ENCODE measurements at places on chromosomes 7 and 10.

GRCh38 chr10:25828475-25828874 is 105.6 kb upstream of the MYO3A start:
- no peak for DNase-seq

- no peak for DNase-seq
These were observed 2.9 kb downstream of the OLAH start for GRCh38 chr10:15046626-15047025.

DNA sequence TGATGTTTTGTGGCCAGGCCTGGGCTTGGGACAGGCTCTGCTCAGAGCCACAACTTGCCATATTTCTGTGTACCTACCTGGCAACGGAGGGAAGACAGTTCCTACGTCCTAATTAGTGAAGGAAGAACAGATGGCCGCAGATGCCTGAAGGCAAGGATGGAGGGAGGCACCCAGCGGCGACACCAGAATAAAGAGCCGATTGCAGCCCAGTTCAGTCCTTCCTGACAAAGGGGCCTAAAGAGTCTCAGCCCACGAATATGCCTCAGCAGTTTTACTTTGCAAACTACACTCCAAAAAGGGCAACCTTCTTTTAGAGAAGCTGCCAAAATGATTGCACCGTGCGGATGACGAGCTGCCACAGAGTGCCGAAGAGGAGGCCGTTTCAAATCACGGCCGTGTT is 585.8 kb downstream of the GLRX3 start:
- DNase-seq, result no peak

DNA sequence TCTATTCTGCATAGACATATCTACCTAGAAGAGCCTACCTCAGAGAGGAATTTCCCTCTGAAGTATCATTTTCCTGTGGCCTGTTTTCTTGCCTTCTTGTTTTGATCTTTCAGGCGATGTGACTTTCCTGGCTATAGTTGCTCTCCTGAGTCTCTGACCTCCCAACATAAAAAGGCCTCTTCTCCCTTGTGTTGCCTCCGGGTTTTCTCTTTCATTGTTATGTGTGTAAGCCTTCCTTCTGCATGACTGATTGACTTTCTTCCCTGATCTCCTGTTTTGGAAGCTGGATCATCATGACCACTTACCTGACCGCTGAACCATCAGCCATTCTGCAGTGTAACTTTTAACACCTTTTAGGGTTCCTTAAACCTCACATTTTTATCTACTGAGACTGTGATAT is 441.5 kb upstream of the ETV1 start:
- DNase-seq, result no peak

DNA sequence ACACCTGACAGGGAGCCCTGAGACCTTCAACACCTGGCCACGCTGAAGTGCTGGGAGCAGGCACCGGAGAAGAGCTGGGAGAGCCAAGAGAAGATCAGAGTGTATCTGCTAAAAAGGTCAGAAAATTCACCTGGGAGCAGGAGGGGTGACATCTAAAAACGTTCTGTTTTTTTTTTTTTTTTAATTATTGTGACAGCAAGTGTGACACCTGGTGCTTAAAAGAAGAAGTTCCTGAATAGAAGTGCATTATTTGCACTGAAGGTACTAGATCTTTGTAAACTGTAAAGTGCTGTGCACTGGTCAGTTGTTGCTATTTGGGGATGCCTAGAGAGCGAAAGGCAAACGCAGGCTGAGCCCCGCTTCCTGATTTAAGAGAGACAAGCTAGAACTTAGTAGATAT is 422.0 kb downstream of the PLXNA4 start:
- DNase-seq, result no peak
